ENCODE measurements at places on chromosomes 3 and 15. TPM values are rescaled to one million over a fixed set of nuclear protein-coding genes. Genes with fewer than 3 reads are reported as not detected.
A peak's percentile ranks its signal among the peaks of the same experiment; 100 is the strongest.

GRCh38 chr15:27238209-27238608 is 267.2 kb downstream of the GABRG3 start:
- H3K4me3 ChIP-seq: no peak overlapping the region
- no peak overlapping the region for H3K27ac ChIP-seq
- no peak for DNase-seq

- DNase-seq: no peak
- no peaks in the 10 kb centered on the region for H3K27me3 ChIP-seq
- no peaks in the 10 kb centered on the region for H3K36me3 ChIP-seq
- no peaks in the 10 kb centered on the region for H3K4me1 ChIP-seq
These were observed 147.8 kb downstream of the LRRC28 start for GRCh38 chr15:99399061-99399460.

DNA sequence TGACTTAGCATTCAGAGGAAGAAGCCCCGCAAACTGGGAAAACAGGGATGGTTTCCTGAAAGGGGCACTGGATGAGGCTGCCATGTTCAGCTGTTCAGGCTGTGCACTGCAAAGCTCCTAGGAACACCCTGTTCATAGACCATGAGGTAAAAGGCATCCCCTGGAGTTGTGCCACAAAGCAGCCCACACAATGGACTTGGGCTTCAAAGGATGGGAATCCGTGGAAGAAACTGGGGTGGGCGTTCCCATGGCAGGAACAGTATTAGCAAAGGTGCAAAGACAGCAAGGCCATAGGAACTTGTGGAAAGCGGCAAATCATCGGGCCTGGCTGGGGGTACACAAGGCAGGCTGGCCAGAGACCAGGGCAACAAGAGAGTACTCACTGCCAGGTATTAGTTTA is 8.9 kb downstream of the OXTR start:
- H3K27ac ChIP-seq: no peak overlapping the region
- H3K27me3 ChIP-seq: no peaks in the 10 kb centered on the region
- H3K4me1 ChIP-seq: no peaks in the 10 kb centered on the region
- H3K4me3 ChIP-seq: no peak overlapping the region

DNA sequence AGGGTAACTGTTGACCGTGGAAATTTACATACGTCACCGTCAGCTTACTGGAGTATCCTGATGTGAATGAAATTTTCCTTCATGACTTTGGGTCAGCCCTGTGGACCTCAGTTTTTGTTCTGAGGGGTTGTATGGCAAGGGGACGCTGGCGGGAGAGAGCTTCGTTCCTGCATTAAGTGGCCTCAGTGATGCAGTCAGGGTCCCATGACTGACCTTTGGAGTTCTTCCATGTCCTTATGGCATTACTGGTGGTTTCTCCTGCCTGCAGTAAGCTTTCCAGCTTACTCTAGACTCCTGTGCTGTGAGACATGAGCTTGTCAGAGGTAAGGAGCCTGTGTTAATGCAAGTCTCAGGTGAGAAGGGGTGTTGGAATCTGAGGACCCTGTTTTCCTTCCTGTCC is 1.8 kb downstream of the CD276 start:
- H3K27ac ChIP-seq: no peak overlapping the region
- H3K36me3 ChIP-seq: no peaks in the 10 kb centered on the region
- H3K27me3 ChIP-seq: no peaks in the 10 kb centered on the region
- H3K4me3 ChIP-seq: no peak overlapping the region
- no peak for DNase-seq
- no peaks in the 10 kb centered on the region for H3K4me1 ChIP-seq

DNA sequence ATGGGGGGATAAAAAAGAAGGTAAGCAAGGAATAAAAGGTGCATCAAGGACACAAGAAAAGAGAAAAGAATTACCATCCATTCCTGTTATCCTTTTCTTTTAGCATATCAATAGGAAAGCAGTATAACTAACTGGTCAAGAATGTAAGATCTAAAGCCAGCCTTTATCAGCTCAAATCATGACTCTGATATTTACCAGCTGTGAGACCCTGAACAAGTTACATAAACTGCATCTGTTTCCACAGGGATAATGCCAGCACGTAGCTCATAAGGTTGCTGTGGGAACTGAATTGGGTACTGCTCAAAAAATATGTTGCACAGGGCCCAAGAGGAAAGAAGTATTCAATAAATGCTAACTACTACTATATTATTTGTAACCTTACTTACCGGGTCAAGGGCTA is 1092.2 kb upstream of the CFAP20DC start:
- no peaks in the 10 kb centered on the region for H3K36me3 ChIP-seq
- H3K27me3 ChIP-seq: no peaks in the 10 kb centered on the region
- H3K4me1 ChIP-seq: no peaks in the 10 kb centered on the region
- H3K4me3 ChIP-seq: no peak overlapping the region

Gene GHSR
- not detected for total RNA-seq

GRCh38 chr15:100104245-100104644 is 237.5 kb downstream of the ADAMTS17 start:
- no peaks in the 10 kb centered on the region for H3K27me3 ChIP-seq
- H3K36me3 ChIP-seq: no peaks in the 10 kb centered on the region
- no peak for DNase-seq
- no peaks in the 10 kb centered on the region for H3K4me1 ChIP-seq
- H3K4me3 ChIP-seq: no peak overlapping the region

GRCh38 chr15:72361176-72361575 is 14.6 kb downstream of the HEXA start:
- H3K36me3 ChIP-seq: no peaks in the 10 kb centered on the region
- H3K27ac ChIP-seq: no peak overlapping the region
- H3K4me1 ChIP-seq: peaks cover 32% of the 10 kb centered on the region
- no peak overlapping the region for H3K4me3 ChIP-seq

DNA sequence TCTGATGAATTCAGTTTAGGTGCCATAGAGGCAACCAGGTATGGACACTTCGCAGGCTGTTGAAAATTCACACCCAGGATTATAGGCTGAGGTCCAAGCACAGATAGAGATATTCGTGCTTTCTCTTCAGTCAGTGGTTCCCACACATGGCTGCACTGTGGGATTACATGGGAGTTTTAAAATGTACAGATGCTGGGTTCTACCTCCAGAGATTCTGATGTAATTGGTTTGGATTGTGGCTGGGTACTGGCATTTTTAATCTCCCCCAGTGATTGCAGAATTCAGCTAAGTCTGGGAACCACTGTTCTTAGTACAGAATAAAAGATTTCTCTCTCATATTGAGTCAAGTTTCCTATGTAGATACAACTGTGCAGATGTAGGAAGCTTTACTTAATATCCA is 91.6 kb downstream of the FOXB1 start:
- H3K27me3 ChIP-seq: no peaks in the 10 kb centered on the region
- H3K4me3 ChIP-seq: no peak overlapping the region
- no peaks in the 10 kb centered on the region for H3K4me1 ChIP-seq
- no peak for DNase-seq

Gene RASGRP1
- 1.7 TPM for total RNA-seq

GRCh38 chr15:24957691-24958090 is 2.9 kb downstream of the SNRPN start:
- no peak overlapping the region for H3K27ac ChIP-seq
- DNase-seq: no peak
- H3K36me3 ChIP-seq: peaks cover 8% of the 10 kb centered on the region
- no peaks in the 10 kb centered on the region for H3K27me3 ChIP-seq

DNA sequence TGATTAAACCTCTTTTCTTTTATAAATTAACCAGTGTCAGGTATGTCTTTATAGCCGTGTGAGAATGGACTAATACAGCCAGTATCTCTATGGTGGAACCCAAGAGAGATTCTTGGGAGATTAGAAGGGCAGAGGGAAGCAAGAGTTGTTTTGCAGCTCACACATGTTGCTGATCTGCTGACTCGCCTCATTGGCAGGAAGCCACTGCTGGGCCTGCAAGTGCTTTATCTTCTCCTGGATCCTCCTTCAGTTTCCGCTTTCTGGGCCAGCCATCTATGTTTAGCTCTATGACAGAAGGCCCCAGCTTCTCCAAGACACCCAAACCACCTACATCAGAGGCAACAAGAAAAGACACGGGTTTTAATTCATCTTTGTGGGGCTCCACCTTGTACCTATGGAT is 23.4 kb upstream of the GALNT15 start:
- no peak overlapping the region for H3K4me3 ChIP-seq
- H3K36me3 ChIP-seq: no peaks in the 10 kb centered on the region
- H3K4me1 ChIP-seq: peaks cover 3% of the 10 kb centered on the region
- peak overlapping the region; percentile 62 for H3K27ac ChIP-seq
- peak; percentile 85 for DNase-seq

DNA sequence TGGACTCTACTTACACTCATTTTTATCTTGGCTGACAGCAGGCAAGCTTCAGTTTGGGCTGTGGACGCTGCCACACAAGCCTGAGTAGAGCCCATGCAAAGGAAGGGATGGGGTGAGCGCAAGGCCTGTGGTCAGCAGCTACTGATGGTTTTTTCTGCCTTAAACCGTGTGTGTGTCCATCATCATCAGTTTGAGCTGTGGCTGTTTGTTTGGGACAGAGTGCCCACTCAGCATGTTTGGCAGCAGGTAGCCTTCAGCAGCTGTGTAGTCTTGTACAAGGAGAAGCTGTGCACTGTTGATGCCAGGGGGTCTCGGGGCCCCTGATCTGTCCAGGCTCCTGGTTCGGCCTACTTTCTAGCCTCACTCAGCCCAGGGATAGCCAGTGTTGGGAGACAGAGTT is 3.5 kb downstream of the RBM15B start:
- H3K27ac ChIP-seq: no peak overlapping the region
- peaks cover 20% of the 10 kb centered on the region for H3K4me1 ChIP-seq
- no peaks in the 10 kb centered on the region for H3K27me3 ChIP-seq
- DNase-seq: no peak

DNA sequence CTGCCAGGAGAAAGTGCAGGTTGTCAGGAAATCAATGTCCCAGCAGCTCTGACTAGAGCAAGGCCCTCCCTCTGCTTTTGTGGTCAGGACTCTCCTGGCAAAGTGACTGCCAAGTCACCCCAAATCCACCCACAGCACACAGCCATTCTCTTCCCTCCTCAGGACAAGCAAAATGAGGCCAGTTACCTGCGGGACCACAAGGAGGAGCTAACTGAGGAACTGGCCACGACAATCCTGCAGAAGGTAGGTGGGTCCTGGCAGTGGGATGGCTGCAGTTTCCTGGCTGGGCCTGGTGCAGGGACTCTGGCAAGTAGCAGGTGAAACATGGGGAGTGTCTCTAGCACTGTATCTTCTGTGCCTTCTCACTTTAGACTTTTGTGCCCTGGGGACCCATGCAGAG is 142.5 kb upstream of the EIF1B start:
- no peak overlapping the region for H3K4me3 ChIP-seq
- no peaks in the 10 kb centered on the region for H3K4me1 ChIP-seq
- no peaks in the 10 kb centered on the region for H3K36me3 ChIP-seq
- H3K27ac ChIP-seq: no peak overlapping the region
- DNase-seq: no peak

Gene ZPLD1
- not detected for total RNA-seq

DNA sequence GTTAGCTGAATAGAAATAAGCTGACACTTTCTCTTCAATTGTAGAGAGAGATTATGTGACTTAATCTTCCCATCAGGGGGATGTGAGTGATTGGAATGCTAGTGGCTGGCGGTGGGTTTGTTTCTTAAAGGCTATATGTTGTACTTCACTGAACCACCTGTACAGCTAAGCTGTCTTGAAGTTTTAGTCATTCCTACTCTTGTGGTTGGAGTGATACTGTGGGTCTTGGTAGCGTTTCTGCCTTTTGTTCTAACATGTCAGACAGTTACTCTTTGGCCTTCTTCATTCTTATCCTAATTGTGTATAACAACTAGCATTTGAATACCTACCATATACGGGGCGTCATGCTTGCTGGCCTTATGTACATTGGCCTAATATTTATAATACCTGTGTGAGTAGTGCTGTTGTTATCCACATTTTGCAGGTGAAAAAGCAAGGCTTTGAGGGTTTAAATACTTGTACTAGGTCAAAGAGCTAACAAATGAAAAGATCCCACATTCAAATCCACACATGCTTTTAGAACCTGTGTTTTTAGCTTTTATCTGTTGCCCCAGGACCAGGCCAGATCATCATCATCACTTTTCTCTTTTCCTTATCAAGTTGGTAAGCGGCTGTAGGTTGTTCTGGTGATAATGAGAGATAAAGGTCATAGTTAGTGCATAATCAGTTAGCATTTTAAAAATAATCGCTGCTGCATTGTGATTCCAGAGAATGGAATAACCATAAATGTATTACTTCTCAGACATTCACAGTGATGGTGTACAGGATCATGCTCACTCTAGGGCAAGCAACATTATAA is 50.2 kb downstream of the AKAP13 start:
- H3K36me3 ChIP-seq: no peaks in the 10 kb centered on the region
- H3K4me1 ChIP-seq: no peaks in the 10 kb centered on the region
- H3K27me3 ChIP-seq: no peaks in the 10 kb centered on the region
- no peak overlapping the region for H3K4me3 ChIP-seq

- H3K36me3 ChIP-seq: no peaks in the 10 kb centered on the region
- H3K4me1 ChIP-seq: peaks cover 9% of the 10 kb centered on the region
- peak; percentile 93 for DNase-seq
- no peaks in the 10 kb centered on the region for H3K27me3 ChIP-seq
- peak within 1 kb of the TSS; percentile 68 for H3K27ac ChIP-seq
- peak within 1 kb of the TSS; percentile 88 for H3K4me3 ChIP-seq
These were observed at the start of gene COX5A for GRCh38 chr15:74937590-74938371. Gene COX5A (minus strand): TSS chr15:74938073. CDS start chr15:74938014, 59 bp downstream.

DNA sequence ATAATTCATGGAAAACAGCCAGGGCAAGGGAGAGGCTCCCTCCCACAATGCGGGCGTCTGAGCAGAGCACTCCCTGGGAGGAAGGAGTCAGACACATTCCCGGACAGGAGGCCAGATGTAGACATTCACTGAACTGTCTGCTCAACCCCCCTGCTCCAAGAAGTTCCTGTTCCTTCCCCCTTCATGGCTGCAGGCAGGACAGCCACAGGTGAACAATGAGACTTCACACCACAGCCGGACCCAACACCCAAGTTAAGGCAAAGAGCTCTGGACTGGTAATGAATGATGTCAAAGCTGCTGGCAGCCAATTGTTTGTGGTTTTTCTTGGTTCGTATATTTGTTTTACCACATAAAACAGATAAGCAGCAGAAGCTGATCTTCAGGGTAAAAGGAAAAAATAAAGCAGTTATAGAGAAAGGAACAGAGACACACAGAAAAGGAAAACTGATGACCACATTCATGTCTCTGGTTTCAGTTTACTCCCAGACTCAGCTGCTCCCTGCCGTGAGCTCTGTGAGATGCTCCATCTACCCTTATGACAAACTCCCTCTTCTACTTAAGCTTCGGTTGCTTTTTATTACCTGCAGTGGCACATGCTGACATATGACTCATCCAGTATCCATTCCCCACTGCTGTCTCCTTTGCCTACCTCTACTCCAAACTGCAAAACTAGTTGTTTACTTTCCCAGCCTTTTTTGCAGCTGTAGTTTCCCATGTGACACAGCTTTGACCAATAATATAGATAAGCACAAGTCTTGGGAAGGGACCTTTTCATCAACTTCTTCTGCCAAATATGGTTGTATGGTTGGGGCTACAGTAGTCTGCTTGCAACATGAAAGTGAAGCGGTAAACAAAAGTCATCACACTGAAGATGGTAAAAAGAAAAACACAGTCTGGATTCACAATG is 33.1 kb downstream of the DZIP1L start:
- no peak overlapping the region for H3K4me3 ChIP-seq
- no peaks in the 10 kb centered on the region for H3K4me1 ChIP-seq
- no peak overlapping the region for H3K27ac ChIP-seq
- no peaks in the 10 kb centered on the region for H3K27me3 ChIP-seq
- no peak for DNase-seq

Gene PGBD4
- 0.90 TPM for total RNA-seq
